Lower leg skin (tissue), 4 donors: ENCODE measurements at places on chromosomes 5 and 9.

DNA sequence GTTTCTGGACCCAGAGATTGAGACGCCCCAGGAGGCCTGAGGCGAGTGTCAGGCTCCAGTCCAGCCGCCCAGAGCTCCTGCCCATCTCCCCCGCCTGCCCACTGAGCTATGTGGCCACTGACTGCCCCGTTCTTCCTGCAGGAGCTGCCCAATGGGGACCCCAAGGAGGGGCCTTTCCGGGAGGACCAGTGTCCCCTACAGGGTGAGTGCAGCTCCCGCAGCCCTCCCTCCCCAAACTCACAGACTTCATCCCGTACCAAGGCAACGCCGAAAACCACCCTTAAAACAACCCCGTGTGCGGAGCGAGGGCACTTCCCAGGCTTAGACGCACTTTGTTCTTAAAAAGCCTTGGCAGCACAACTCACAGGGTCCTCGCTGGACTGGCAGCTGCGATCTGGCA is 23.4 kb downstream of the NKD2 start:
- peak; percentile 67 for DNase-seq

- DNase-seq, result no peak
Measured at GRCh38 chr5:10195301-10195700, 54.4 kb downstream of the ATPSCKMT start.

- no peak for DNase-seq
Measured at GRCh38 chr5:168110384-168110783, 181.1 kb upstream of the WWC1 start.

- DNase-seq, result no peak
Measured at GRCh38 chr5:88820581-88820980, 62.4 kb downstream of the MEF2C start.

DNA sequence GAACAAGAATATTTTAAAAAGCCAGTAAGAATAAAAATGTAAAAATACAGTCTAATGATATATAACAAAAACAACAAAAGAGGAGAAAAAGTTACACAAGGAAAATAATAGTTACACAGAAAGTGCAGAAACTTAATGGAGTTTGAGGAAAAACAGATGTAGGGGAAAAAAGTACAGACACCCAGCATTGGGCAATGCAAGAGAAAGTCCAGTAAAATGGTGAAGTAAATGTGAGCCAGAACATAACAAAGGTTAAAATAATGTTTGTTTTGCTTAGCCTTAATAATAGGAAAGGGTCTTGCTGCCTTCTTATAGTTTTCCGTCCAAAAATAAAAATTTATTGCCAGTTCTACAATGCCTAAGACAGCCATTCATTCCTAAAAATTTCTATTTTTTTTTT is 364.2 kb downstream of the NNT start:
- DNase-seq, result no peak
